ENCODE measurements at places on chromosomes 2 and 18.
A peak's percentile ranks its signal among the peaks of the same experiment; 100 is the strongest.

- DNase-seq = peak; percentile 66
Measured at GRCh38 chr2:219483451-219484342, 15.0 kb upstream of the GMPPA start.

DNA sequence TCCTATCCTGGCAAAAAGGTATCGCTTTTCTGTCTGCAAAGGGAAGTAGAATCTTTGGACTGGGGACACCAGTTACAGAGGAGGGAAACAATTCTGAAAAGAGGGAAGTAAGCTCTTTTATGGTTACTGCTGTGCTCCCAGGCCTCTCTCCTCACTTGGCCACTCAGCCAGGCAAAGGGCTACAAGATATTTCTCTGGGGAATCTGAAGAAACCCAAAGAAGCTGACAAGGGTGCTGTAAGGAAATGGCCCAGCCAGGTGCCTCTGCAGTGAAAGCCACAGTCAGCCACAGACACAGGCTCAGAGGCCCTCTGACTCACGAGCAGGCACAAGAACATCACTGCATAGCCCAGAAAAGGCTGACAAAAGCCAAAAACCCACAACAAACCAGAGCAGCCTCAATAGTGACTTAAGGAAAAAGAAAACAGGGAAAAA, 5.8 kb downstream of the HDLBP start:
- no peak for DNase-seq

DNA sequence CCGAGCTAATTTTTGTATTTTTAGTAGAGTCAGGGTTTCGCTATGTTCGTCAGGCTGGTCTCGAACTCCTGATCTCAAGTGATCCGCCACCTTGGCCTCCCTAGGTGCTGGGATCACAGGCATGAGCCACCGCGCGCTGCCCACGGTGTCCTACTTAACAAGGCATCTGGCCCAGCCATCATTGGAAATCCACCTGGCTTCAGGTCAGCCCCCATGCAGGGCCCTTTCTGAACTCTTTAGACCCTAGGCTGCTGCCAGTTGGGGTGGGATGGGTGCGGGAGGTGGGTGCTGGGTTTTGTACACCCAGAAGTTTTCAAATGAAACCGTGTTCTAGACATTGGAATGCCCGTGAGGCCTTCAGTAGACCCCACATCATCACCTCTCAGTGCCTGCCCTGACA, 26.6 kb upstream of the NT5DC4 start:
- no peak for DNase-seq

DNA sequence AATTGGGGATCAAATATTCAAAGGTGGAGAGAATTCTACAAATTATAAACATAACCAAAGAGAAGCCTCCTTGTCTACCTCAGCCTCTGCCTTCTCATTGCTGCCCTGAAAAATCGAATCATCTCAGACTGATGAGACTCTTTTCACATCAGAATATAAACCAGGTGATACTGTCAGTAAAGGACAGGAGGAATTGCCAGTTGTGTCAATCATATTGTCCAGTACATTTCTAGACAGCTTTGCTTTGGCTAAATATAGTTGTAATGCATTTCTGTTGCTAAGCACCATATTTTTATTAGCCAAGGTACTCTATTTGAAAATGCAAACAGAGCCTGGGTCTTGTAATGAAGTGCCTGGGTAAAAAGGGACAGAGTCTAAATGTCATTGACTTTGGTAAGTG, 92.6 kb upstream of the TLK1 start:
- DNase-seq = no peak

- DNase-seq = no peak
Measured at GRCh38 chr2:86284401-86284841, 53.0 kb downstream of the REEP1 start.

GRCh38 chr2:180695586-180696401, 284.6 kb upstream of the UBE2E3 start:
- no peak for DNase-seq

GRCh38 chr2:85431570-85432205, 13.2 kb downstream of the SH2D6 start:
- no peak for DNase-seq

DNA sequence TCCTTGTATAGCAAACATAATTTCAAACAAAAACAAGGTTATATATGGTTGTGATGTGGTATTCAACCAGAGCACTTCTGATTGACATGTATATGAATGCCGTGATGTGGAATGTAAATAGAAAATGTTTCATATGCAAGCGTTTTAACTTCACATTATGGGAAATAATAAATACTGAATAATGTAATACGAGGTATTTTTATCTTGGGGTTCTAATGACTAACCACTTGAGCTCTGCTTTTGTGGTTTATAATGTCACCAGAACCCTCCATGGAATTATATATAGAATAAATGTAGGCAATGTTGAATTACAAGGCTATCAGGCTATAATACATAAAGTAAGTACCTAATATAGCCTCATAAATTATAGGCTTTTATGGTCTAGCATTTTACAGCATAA, 72.4 kb downstream of the ZNF521 start:
- DNase-seq = no peak

DNA sequence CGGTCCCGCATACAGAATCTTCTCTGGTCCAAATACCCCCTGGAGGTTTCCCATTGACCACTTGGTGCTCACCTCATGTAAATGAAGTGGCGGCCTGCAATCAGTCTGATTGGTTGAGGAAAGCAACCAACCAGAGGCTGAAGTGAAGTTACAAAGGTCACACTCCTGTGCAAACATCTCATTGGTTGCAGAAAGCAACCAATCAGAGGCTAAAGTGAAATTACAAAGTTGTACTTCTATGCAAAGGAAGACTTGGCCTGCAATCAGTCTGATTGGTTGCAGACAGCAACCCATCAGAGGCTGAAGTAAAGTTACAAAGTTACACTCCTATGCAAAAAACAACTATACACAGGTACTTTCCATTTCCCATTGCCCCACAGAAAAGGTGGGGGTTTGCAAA, 2.5 kb upstream of the SP100 start:
- no peak for DNase-seq

GRCh38 chr2:221596192-221596591, 24.1 kb upstream of the EPHA4 start:
- DNase-seq = no peak

DNA sequence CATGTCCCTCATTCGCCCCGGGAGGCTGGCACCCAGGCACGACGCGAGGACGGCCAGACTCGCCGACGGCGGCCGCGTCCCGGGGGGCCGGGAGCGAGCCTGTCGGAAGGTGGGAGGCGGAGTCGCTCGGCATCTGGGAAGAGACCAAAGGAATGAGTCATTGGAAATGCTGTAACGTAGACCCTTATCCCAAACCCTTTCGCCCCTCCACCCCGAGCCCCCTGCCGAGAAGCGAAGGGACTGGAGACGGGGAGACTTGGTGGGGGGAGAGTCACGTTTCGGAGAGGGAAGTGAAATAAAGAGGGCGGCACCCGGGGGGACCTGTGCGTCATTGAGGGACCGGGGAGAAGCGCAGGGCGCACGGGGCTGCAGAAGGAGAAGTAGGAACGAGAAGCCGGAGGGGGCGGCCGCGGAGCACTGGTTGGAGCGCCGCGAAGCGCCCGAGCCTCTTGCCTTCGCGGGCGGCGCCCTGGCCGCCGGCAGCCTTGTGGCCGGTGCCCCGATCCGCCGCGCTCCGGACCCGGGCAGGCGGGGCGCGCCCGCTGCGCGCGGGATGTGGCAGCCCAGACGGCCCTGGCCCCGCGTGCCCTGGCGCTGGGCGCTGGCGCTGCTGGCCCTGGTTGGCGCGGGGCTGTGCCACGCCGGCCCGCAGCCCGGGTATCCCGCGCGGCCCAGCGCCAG, at the start of gene EMILIN2:
EMILIN2 (plus strand) TSS at position 371 of the 681 bp plus-strand sequence; CDS start at position 554, 183 bp downstream.
- peak; percentile 75 for DNase-seq

DNA sequence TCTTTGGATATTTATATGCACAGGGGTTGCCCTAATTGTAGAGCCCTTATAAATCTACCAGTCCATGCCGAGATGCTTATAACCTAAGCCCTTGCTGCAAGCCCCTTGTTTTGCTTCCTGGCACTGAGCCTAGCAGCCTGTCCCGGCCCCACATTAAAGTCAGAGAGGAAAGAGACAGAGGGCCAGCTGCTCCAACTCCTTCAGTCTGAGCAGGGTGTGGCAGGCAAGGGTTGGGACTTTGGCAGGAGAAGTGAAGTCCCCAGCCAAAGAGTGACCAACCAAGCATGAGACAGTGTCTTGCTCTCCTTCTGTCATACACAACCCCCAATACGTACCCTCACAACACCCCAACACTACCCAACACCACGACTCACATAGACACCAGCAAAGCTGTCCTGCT, 54.7 kb upstream of the FZD7 start:
- no peak for DNase-seq

DNA sequence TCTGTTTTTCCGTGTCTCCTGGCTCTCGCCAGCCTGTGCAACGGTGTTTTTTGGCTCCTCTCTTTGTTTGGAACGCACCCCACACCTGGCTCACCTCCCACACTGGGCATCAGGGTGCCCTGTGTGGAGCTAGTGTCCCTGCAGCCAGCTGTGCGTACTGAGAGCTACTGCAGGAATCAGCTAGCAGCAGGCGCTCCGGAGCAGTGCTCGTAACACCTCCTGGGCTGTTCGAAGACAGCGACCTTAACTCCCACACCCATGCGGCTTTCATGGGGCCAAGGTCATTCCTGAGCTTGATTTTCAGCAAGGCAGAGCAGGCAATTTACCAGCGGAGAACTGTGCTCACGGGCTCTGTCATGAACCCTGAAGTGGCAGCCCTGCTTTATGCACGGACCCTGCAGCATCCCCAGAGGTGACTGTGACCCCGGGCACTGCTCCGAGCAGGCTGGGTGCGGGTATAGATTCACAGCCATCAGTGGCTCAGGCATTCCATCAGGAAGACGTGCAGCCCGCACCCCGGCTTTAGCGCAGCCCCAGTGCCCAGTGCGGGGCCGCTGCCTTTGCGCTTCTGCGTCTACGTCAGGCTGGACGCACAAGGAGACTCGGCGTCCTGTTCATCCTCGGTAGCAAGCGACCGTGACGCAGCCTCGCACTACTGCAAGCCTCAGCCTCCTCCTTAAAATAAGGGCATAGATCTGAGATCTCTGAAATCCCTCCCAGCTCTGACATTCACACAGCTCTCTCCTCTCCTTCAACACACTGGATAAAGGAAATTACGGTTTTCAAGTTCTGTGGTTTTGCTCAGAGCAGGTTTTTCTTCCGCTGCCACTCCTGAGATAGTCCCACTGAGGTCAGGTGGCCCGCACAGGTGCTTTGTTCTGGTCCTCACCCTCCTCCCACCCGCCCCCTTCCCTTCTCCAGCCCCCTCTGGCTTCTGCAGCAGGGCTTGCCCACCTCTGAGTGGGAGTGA, 58.2 kb downstream of the ADI1 start:
- DNase-seq = peak; percentile 57

- no peak for DNase-seq
Measured at GRCh38 chr2:234211797-234212196, 161.3 kb downstream of the SPP2 start.

- no peak for DNase-seq
Measured at GRCh38 chr18:67514901-67515540, 1.5 kb downstream of the DSEL start.

DNA sequence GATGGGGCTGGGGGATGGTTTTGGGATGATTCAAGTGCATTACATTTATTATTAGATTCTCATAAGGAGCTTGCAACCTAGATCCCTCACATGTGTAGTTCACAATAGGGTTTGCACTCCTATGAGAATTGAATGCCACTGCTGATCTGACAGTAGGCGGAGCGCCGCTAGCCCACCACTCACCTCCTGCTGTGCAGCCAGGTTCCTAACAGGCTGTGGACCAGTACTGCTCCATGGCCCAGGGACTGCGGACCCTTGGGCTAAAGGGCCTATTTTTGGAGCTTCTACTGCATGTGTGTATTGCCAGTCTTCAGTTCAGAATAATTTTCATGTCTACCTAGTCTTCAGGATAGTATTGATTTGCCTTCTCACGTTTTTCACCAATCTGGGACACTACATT, 165.3 kb upstream of the TWIST2 start:
- no peak for DNase-seq

Measured in retina (tissue), 1 donor.